ENCODE measurements at places on chromosomes 11 and 22. TPM values are rescaled to one million over a fixed set of nuclear protein-coding genes. Genes with fewer than 3 reads are reported as not detected.
A peak's percentile ranks its signal among the peaks of the same experiment; 100 is the strongest.

The PNPLA5 gene
- 0.05 TPM for total RNA-seq

DNA sequence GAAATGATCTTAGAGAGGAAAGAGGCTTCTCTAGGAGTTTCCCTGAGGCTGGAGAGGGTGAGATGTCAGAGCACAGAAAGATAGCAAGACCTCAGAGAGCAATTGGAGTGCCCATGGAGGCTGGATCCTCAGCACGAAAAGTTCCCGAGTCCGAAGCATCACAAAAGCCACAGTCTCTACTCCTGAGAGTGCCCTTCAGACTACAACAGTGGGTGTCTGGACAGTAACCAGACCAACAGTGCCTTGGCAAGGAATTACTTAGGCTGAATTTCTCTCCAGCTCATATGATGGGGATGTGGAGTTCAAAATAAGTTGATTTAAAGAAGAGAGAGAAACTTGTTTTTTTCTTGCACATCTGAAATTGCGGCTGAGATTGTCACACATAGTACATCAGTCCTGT lies 31.9 kb upstream of the PSMA1 start:
- no peak for DNase-seq

- no peak for DNase-seq
These were observed 94.0 kb upstream of the FOLH1 start for GRCh38 chr11:49302360-49302759.

DNA sequence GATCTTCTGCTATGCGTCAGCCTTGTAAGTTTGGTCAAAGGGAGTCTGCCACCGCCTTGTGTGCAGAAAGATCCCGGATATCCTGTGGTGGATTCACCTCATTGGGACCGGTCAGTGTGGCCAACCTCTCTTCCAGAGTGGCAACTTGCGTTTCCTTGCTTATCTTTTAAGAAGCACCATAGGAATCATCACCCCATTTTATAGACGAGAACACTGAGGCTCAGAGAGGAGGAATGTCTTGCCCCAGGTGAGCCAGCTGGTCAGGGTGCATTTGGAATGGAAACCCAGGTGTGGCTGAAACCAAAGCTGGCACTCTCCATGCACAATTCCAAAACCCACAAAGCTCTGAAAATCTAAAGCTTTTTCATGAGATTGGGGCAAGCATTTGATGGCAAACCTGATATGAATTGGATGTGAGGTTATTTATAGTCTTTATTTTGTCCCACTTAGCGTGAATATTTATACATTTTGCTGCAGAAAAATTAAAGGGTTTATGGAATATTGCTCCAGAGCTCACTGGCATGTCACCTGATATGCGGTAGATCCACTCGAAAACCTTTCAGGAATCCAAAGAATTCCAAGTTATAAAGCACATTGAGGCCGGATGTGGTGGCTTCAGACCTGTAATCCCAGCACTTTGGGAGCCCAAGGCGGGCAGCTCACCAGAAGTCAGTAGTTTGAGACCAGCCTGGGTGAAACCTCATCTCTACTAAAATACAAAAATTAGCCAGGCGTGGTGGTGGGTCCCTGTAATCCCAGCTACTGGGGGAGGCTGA lies 12.1 kb upstream of the EIF3D start:
- DNase-seq: peak; percentile 88

DNA sequence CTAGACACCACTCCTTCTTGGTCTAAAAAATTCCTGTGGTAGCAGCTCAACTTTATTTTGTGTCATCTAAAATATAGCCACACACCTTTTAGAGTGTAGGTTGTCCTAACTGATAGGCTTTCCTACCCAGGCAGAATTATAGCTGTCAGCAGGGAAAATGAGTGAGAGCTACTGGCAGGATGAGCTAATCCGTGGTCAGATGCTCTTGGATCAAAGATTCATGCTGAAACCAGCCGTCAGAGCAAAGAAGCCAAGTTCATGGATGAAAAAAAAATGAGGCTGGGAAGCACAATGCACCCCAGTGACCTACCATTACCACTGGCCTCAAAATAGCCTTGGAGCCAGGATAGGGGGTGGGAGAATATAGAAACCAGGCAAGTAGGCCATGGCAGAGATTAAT lies 113.1 kb upstream of the BLID start:
- DNase-seq: peak; percentile 24

DNA sequence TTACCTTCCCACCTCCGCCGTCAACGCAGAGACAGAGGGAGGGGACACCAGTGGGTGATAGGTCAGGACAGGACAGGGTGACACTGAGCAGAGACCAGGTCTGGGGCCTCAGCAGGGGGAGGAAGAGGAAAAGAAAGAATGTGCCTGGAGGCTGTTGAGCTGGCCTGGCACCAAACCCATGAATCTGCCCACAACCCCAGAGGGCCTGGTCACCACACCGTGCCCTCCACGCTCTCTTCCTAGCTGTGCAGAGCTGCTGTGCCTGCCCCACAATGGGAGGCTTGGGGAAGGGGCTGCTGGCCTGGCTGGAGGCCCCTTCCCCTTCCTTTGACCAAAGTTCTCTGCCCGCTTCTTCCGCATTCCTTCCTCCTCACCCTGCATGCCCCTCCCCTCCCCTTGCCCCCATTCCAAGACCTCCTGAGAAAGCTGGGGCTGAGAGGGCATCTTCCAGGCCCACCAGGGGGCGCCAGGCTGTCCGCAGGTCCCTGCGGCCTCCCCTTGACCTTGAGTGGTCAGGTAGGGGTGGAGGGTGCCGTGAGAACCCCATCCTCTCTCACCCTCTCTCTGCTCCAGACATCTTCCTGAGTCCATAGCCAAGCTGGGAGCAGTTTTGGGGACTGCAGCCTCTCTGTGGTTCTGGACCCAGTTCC lies 11.0 kb upstream of the CACNA1I start:
- peak; percentile 74 for DNase-seq

- no peak for DNase-seq
These were observed 16.4 kb downstream of the MTMR2 start for GRCh38 chr11:95907476-95907875.

- DNase-seq: no peak
These were observed 4.3 kb downstream of the KBTBD3 start for GRCh38 chr11:106072804-106073203.

The TEAD1 gene
- total RNA-seq: 83.2 TPM

GRCh38 chr22:47784991-47785390 lies 1022.5 kb downstream of the TBC1D22A start:
- DNase-seq: no peak

DNA sequence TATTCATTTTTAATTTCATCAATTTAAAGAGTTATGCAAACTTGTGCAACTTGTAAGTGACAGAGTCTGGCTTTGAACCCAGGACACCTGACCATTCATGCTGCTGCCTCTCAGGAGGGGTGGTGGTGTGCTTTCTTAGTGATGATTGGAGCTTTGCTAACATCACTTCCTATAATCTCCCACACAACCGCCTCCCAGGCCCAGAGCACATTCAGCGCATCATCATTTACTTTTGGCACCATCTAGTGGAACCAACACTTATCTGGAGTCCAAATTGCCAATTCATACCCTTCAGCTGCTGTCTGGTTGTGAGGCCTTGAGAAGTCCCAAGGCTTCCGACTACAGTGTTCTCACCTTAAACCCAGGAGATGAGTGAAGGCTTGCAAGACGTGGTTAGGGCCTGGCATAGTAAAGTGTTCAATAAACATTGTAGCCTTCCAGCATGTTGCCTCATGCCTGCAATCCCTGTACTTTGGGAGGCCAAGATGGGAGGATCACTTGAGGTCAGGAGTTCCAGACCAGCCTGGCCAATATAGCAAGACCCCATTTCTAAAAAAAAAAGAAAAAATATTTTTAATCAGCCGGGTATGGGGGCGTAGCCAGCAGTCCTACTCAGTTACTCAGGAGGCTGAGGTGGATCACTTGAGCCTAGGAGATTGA lies 1.1 kb upstream of the TTLL1 start:
- DNase-seq: peak; percentile 88

The KCNJ11 gene
- total RNA-seq: not detected

The FJX1 gene
- 14.4 TPM for total RNA-seq

GRCh38 chr11:8326337-8326736 lies 62.7 kb upstream of the LMO1 start:
- DNase-seq: no peak

GRCh38 chr11:33263549-33263948 lies 6.4 kb downstream of the HIPK3 start:
- peak; percentile 34 for DNase-seq

The IGLL1 gene
- not detected for total RNA-seq

DNA sequence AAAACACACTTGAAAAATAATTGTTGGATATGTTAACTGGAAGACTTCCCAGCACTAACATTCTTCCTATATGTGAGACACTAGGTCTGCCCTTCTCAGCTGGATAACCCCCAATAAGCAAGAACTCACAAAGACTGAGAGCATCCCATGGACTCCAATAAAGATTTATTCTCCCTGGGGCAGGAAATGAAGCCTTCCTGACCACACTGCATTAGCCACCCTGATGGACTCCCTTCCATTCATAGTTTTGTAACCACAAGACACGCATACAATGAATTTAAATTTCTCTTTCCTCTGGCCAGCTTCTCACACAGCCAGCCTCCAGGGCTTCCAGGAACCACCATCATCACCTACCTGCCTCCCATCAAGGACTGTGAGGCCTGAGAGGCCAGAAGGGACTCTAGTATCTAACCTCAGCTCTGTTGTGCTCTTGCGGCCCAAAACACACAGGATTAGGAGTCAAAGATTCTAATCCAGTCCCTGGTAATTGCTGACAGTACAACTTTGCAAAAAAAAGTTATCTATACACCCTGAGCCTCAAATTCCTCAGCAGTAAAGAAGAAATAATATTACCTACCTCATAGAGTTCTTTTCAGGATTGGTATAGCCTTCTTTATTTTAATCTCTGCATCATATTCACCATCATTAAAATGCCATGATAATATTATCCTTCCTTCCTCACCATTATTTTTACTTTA lies 45.6 kb upstream of the GDPD4 start:
- peak; percentile 96 for DNase-seq

DNA sequence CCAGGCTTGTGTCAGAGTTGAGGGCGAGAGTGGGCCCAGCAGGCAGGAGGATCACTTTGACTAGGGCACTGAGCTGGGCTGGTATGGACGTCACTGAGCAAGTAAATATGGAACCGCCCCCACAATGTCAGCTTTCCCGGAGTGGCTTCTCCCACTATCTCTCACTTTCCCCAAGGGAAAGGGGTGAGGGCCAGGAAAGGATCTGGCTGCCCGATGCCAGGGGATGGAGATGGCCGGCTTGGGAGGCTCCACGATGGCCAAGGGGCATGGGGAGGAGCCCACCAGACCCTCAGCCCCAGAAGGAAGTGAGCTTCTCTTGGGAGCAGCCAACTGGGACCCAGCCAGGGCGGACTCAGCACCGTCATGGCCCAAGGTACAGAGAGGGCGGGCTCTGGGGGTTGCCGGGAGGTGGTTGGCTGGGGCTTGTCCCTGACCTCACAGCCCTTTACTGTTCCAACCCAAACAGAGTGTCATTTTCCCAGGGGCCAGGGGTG lies 8.7 kb downstream of the PRDM11 start:
- no peak for DNase-seq

DNA sequence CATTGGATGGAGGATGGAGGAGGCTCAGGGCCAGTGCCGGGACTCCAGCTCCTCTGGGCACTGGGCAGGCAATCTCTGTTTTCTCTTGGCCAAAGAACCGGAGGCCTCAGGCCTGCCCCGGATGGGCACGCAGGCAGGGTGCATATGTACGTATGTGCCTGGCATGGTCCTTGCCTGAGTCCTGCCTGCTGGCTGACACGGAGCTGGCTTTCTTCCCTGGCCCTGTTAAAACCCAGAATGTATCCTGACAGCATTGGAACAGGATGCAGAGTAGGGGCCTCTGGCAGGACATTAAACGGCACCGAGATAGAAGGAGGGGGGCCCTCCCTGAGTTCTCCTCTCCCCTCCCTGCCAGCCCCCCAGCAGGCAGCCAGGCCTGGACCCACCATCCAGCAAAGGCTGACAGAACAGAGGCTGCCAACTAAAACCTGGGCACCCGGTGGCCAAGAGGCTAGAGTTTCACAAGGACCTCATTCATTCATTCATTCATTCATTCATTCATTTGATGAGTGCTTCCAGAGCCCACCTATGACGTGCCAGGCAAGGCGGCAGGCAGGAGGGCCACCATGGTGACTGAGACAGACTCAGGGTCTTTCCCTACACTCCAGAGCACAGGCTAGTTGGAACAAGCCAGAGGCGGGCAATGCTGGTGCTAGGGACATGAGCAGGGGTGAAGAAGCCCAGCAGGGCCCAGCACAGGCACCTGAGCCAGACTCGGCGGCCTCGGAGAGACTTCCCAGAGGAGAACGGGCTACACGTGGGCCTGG lies 28.8 kb downstream of the FLRT1 start:
- no peak for DNase-seq

GRCh38 chr11:114774599-114775361 lies 96.5 kb downstream of the NXPE2 start:
- DNase-seq: peak; percentile 53

The ANO1 gene
- not detected for total RNA-seq

DNA sequence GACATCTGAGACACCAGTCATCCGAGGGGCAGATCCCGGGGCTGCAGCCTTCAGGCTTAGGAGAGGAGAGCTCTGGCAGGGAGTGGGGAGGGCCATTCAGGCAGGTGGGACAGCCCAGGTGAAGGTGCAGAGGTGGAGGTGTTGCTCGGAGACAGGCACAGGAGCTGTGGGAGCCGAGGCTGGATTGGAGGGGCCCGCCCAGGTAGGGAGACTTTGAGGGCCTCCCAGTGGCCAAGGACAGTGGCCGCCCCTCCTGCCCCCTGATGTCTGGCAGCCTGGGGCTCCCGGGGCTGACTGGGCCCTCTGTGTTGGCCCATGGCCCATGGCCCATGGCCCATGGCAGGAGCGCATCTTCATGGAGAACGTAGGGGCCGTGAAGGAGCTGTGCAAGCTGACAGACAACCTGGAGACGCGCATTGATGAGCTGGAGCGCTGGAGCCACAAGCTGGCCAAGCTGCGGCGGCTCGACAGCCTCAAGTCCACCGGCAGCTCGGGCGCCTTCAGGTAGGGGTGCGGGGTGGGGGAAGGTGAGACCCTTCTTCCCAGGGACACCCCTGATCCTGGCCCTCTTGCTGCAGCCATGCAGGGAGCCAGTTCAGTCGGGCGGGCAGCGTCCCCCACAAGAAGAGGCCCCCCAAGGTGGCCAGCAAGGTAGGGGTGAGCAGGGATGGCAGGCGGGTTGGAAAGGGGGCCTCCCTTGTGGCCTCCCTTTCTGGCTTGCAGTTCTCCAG lies 13.3 kb downstream of the TMEM258 start:
- no peak for DNase-seq

DNA sequence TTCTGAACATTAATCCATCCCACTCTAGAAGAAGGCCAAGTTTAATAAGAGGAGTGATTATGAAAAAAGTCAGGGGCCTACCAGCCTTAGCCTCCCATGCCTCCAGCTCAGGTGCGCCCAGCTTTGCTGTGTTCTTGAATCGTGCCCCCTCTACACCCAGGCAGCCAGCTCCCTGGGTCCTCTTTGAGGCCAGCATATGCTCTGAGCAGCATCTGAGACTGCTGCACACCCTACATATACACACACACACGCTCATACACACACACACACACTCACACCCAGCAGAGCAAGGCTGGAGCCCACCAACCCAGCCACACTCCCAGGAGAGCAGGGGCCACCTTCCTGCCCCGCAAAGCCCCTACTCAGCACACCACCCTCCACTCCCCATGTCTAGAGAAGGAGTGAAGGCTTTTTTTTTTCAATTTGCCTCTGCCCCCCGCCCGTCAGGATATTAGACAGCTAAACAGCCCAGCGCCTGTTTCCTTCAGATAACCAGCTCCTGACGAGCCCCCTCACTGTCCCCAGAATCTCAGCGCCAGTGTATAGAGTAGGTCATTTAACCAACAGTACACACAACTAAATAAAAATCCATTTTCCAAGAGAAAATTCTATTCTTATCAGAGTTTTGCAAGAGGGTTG lies 121.6 kb downstream of the BUD13 start:
- DNase-seq: no peak

- peak; percentile 33 for DNase-seq
These were observed 1.7 kb downstream of the RPS19BP1 start for GRCh38 chr22:39530692-39531331.

The RHBDD3 gene
- total RNA-seq: 33.1 TPM

The SPTBN2 gene
- 11.4 TPM for total RNA-seq
